HS-5 (cell line): ENCODE measurements at places on chromosomes 3 and 15.

- no peak for DNase-seq
These were observed 415.0 kb downstream of the PDCD6IP start for GRCh38 chr3:34213478-34213877.

- DNase-seq = no peak
These were observed 272.1 kb downstream of the UACA start for GRCh38 chr15:70491201-70491621.

DNA sequence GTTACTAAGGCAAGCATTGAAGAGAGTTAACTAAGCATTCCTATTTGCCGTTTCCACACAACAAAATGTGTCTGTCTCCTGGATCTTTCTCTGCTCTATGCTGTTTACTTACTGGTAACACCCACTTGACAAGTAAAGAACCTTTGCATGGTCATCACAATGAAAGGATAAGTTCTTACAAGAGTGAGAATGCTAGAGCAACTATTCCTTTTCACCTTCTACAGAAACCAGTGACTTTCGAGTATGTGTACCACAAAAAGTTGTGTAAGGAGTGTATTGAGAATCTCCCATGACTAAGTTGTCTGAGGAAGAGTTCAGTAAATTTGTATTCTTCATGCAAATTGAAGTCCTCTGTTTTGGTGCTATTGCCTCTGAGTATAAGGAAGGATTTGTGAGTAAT is 10.8 kb downstream of the TIPARP start:
- DNase-seq = peak; percentile 28

DNA sequence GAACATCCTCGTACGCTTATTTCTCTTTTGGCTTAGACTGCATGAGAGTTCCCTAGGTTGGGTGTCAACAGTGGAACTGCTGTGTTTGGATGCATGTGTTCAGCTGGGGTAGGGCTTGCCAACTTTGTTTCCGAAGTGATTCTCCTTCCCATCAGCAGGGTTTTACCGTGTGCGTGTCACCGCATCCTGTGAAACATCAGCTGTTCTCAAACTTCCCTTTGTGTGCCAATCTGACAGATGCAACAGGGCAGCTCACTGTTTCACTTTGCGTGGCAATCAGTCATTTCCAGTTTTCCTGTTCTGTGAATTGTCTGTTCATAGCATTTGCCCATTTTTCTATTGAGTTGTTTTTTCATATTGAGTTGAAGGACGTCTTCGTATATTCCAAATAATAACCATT is 218.8 kb downstream of the VPS13C start:
- no peak for DNase-seq

DNA sequence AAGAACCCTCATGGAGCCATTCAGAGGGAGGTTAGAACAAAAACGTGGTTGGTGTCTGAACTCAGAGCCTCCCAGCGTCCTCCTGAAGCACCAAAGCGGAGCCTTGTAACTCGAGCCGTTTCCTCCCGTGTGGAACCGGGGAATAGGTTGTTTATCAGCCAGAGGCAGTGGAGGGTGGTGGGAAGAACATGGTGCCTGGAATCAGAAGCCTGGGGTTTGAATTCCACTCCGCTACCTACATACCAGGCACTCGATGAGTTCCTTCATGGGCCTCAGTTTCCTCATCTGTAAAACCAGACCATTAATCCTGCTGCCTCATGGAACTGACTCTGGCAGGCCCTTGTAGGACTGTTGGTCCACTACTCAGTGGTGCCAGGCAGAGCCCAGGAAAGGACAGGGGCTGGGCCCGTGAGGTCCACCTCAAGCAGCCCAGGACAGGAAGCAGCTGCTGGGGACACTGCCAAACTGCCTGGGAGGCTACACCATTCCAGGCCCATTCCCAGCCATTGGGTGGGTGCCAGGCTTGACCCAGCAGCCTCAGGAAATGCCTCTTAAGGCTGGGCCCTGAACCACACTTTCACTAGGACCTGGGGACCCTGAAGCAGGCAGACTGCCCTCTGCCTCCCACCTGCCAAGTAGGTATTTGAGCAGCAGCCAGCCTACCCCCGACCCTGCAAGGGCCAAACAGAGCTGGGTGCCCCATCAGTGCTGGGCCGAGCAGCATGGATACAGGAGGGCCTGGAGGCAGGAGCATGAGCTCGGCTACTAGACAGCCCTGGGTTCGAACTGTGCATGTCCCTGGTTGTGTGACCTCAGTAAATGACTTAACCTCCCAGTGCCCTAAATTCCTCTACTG is 33.4 kb downstream of the PRKCD start:
- DNase-seq = no peak

DNA sequence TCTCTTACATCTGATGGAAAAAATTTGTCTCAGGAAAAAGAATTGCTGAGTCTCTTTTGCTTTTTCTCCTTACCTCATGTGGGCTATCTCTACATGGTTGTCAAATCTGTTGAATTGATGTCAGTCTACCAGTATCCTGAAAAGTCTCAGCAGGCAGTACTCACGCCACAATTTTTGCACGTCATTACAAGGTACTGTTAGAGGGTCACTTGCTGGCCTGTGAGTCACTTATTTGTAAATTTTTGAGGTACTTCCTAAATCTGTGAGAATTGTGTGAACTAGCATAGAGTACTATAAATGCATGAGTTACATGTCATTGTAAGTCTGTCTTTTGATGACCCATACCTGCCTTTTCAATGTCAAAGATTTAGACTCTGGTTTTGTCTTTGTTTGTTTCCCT is 15.9 kb downstream of the HPS3 start:
- no peak for DNase-seq

GRCh38 chr15:40192942-40193341 is 32.1 kb downstream of the BUB1B start:
- no peak for DNase-seq

GRCh38 chr15:39238443-39238842 is 342.4 kb upstream of the THBS1 start:
- DNase-seq = no peak

DNA sequence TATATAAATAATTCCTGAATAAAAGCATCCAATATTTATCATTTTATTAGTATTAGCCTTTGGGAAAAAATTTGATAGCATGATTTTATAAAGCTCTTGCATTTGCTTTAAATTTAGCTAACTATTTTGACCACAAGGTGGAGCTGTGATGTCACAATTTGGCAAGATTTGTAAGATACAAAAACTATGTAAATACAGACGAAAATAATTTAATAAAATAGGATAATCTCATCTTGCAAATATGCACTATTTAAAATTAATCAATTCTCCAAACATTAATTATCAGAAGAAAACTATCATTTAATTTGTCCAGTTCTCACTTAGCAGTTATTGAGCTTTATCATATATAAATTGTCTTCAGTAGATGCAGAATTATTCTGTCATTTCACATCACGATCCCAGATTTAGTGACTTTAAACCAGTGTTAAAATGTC is 95.4 kb downstream of the PLOD2 start:
- peak; percentile 60 for DNase-seq

DNA sequence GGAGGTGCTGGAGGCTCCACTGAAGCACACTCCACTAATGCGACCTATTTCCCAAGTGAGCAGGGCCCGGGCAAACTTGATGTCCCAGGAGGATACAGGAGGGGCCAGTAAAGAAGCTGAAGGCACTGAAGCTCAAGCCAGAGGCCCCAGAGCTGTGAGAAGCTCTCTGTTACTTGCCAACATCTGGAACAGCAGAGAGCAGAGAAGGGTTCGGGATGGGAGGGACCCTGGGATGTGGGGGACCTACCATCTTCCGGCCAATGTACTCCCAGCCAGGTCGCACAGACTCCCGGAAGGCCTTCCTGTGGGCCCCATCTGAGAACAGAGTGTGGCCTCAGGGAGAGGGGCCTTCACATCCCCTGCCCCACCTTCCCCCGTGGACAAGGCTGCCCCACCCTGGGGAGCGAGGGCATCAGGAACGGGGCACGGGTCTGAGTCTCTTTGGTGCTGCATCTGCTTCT is 3.1 kb downstream of the HHATL start:
- DNase-seq = no peak

GRCh38 chr3:179093807-179094206 is 22.2 kb upstream of the ZMAT3 start:
- DNase-seq = no peak

- no peak for DNase-seq
These were observed 53.3 kb downstream of the TIPARP start for GRCh38 chr3:156727519-156728205.

- DNase-seq = no peak
These were observed 120.7 kb upstream of the WNT5A start for GRCh38 chr3:55607844-55608243.

DNA sequence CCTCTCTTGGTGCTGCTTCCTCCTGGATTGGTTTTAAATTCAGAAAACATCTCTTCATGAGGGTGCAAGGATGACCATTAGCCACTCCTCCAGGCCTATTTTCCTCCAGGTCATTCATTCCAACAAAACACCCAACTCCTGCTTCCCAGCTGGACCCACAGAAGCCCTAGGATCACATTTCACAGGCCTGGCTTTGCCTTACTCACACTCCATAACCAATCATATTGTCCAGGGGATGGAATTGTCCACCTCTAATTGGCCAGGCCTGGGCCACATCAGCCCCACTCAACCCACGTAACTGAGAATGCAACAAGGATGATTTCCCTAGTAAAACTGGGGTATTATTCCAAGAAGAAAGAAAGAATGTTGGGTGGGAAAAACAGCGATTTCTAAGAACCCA is 616.7 kb upstream of the SUCLG2 start:
- DNase-seq = no peak
